ENCODE measurements at places on chromosomes 3 and 15. TPM values are rescaled to one million over a fixed set of nuclear protein-coding genes. Genes with fewer than 3 reads are reported as not detected.

DNA sequence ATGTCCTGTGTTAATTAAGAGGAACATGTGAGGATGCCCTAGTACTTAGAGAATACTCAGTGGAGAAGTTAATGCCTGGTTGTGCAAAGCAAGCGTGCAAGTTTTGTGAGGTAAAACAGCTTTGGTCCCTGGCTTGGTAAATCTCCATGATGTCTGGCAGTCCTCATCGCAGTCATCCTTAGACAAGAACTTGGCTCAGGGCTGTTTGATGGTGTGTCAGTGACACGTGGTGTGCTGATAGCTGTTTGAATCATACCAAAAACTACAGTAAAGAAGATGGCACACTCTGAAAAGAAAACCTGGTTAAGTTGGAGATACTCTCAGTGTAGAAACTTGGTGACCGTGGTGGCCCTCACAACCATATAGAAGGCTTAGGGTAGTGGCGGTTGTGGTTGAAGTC is 361.7 kb downstream of the FEZF2 start:
- H3K36me3 ChIP-seq, result peaks cover 3% of the 10 kb centered on the region
- H3K27me3 ChIP-seq, result no peaks in the 10 kb centered on the region
- no peaks in the 10 kb centered on the region for H3K4me1 ChIP-seq
- no peak for DNase-seq
- no peak overlapping the region for H3K27ac ChIP-seq

GRCh38 chr15:98658831-98659699 is 10.7 kb downstream of the IGF1R start:
- H3K4me1 ChIP-seq, result peaks cover 26% of the 10 kb centered on the region
- no peaks in the 10 kb centered on the region for H3K27me3 ChIP-seq
- H3K4me3 ChIP-seq, result no peak overlapping the region
- DNase-seq, result no peak
- H3K36me3 ChIP-seq, result no peaks in the 10 kb centered on the region

NEDD4 gene
- total RNA-seq, result 16.1 TPM

HAPLN3 gene
- 14.6 TPM for total RNA-seq

- no peak for DNase-seq
- H3K27me3 ChIP-seq, result no peaks in the 10 kb centered on the region
- H3K4me1 ChIP-seq, result no peaks in the 10 kb centered on the region
- H3K27ac ChIP-seq, result no peak overlapping the region
- H3K36me3 ChIP-seq, result no peaks in the 10 kb centered on the region
These were observed 221.6 kb upstream of the NR2E3 start for GRCh38 chr15:71588746-71589145.

DNA sequence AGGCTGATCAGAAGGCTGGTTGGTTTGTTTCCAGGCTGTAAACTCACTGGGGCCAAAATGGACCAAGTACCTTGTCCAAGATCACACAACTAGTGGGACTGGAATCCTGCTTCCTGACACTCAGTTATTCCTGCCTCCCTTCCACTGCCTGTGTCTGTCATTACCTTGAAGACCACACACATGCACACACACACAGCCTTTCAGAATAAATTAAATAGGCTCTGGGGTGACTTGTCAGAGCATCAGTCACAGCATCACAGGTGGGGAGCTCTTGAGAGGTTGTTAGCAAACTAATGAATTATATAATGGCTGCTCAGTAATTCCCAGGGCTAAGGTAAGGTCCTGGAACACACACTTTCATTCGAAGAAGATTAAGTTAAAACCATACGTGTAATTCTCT is 231.8 kb downstream of the UACA start:
- H3K4me1 ChIP-seq, result peaks cover 8% of the 10 kb centered on the region
- peaks cover 5% of the 10 kb centered on the region for H3K27me3 ChIP-seq
- no peaks in the 10 kb centered on the region for H3K36me3 ChIP-seq
- DNase-seq, result no peak

TGM5 gene
- 146 TPM for total RNA-seq

DNA sequence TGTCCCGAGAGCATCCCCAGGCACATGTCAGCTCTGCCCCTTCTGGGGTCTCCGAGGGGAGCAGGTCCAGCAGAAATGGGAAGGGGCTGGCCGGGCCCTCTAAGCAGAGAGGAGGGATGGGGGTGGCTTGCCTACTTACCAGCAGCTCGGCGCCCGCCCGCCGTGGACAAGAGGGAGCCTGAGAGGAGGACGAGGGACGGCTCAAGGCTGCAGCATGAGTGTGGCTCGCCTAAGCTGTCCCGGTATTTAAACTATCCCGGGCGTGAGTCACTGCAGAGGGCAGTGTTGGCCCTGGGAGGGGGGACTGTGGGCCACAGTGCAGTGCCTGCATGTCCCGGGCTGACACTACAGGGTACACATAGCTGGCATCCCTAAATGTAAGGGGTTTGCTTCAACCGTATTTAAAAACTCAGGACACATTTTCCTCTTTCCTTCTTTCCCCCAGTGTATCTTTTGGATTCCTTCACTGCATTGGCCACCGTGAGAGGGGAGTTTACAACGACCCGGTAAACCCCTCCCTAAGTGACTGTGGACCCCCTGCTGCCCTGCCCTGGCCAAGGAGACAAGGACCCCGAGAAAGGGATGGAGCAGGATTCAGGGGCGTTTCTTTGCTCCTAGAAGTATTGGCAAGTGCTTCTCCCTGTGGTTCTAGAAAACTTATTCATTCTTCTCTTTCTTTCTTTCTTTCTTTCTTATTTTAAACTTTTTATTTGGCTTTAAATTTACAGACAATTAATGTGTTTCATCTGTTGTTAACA is at the start of gene LRRC15:
TSS of gene LRRC15 (minus strand) at position 222 of the 758 bp plus-strand sequence. CDS start 8,700 bp downstream, outside the sequence.
- H3K4me1 ChIP-seq, result no peaks in the 10 kb centered on the region
- no peak within 1 kb of the TSS for H3K4me3 ChIP-seq
- no peak for DNase-seq
- H3K27me3 ChIP-seq, result peaks cover 12% of the 10 kb centered on the region
- no peaks in the 10 kb centered on the region for H3K36me3 ChIP-seq
- no peak within 1 kb of the TSS for H3K27ac ChIP-seq

- H3K36me3 ChIP-seq, result no peaks in the 10 kb centered on the region
- no peak for DNase-seq
- no peak overlapping the region for H3K27ac ChIP-seq
- H3K4me3 ChIP-seq, result no peak overlapping the region
- H3K27me3 ChIP-seq, result no peaks in the 10 kb centered on the region
These were observed 5.9 kb downstream of the TOP2B start for GRCh38 chr3:25658836-25659235.

XCR1 gene
- not detected for total RNA-seq

- H3K27me3 ChIP-seq, result no peaks in the 10 kb centered on the region
- no peak for DNase-seq
- H3K27ac ChIP-seq, result peak overlapping the region; percentile 96
- peaks cover 5% of the 10 kb centered on the region for H3K36me3 ChIP-seq
- peak overlapping the region; percentile 85 for H3K4me3 ChIP-seq
- H3K4me1 ChIP-seq, result peaks cover 80% of the 10 kb centered on the region
These were observed 1.1 kb upstream of the PML start for GRCh38 chr15:73993211-73993994.

CCDC13 gene
- not detected for total RNA-seq

GRCh38 chr3:30871720-30872119 is 22.7 kb downstream of the GADL1 start:
- no peak overlapping the region for H3K4me3 ChIP-seq
- no peaks in the 10 kb centered on the region for H3K27me3 ChIP-seq
- no peaks in the 10 kb centered on the region for H3K4me1 ChIP-seq
- no peaks in the 10 kb centered on the region for H3K36me3 ChIP-seq
- no peak for DNase-seq

GRCh38 chr3:32969656-32970055 is 18.2 kb downstream of the CCR4 start:
- H3K4me3 ChIP-seq, result no peak overlapping the region
- no peaks in the 10 kb centered on the region for H3K36me3 ChIP-seq
- no peaks in the 10 kb centered on the region for H3K4me1 ChIP-seq
- H3K27me3 ChIP-seq, result no peaks in the 10 kb centered on the region

DNA sequence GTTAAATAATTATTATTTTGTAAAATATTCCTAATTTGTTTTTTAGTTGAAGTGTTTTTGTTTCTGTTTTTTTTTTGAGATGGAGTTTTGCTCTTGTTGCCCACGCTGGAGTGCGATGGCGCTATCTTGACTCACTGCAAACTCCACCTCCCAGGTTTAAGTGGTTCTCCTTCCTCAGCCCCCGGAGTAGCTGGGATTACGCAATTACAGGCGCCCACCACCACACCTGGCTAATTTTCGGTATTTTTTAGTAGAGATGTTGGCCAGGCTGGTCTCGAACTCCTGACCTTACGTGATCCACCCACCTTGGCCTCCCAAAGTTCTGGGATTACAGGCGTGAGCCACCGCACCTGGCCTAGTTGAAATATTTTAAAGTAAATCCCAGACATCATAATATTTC is 48.7 kb upstream of the GATM start:
- H3K27me3 ChIP-seq, result no peaks in the 10 kb centered on the region
- H3K36me3 ChIP-seq, result peaks cover 10% of the 10 kb centered on the region
- H3K4me1 ChIP-seq, result peaks cover 6% of the 10 kb centered on the region
- H3K4me3 ChIP-seq, result no peak overlapping the region

GRCh38 chr15:22855791-22856190 is 17.3 kb downstream of the NIPA2 start:
- DNase-seq, result no peak
- no peaks in the 10 kb centered on the region for H3K27me3 ChIP-seq
- H3K36me3 ChIP-seq, result peaks cover 82% of the 10 kb centered on the region
- no peak overlapping the region for H3K27ac ChIP-seq

MRAS gene
- 39.8 TPM for total RNA-seq
